Breast epithelium (tissue), 4 donors: ENCODE measurements at places on chromosomes 2 and 18. TPM values are rescaled to one million over a fixed set of nuclear protein-coding genes. Genes with fewer than 3 reads are reported as not detected.

ZAP70 gene
- 7.3 TPM for total RNA-seq

STAT4 gene
- 3.6 TPM for total RNA-seq

TANC1 gene
- total RNA-seq, result 62.3 TPM

ANKRD23 gene
- total RNA-seq, result 3.5 TPM

GRCh38 chr2:69310111-69311023 is 76.7 kb downstream of the GFPT1 start:
- H3K36me3 ChIP-seq, result no peaks in the 10 kb centered on the region
- no peaks in the 10 kb centered on the region for H3K27me3 ChIP-seq

GRCh38 chr2:233331536-233331935 is 22.8 kb upstream of the DGKD start:
- no peak overlapping the region for H3K4me3 ChIP-seq
- no peaks in the 10 kb centered on the region for H3K4me1 ChIP-seq
- H3K27me3 ChIP-seq, result no peaks in the 10 kb centered on the region
- DNase-seq, result peak; percentile 43
- peak overlapping the region; percentile 38 for H3K27ac ChIP-seq

- no peak overlapping the region for H3K27ac ChIP-seq
- no peaks in the 10 kb centered on the region for H3K36me3 ChIP-seq
- DNase-seq, result no peak
Measured at GRCh38 chr2:39065616-39066015, 55.2 kb downstream of the SOS1 start.

GRCh38 chr2:4962419-4962818 is 729.8 kb upstream of the SOX11 start:
- no peak for DNase-seq
- no peaks in the 10 kb centered on the region for H3K4me1 ChIP-seq
- no peak overlapping the region for H3K4me3 ChIP-seq
- H3K27ac ChIP-seq, result no peak overlapping the region
- H3K27me3 ChIP-seq, result no peaks in the 10 kb centered on the region
- no peaks in the 10 kb centered on the region for H3K36me3 ChIP-seq

DNA sequence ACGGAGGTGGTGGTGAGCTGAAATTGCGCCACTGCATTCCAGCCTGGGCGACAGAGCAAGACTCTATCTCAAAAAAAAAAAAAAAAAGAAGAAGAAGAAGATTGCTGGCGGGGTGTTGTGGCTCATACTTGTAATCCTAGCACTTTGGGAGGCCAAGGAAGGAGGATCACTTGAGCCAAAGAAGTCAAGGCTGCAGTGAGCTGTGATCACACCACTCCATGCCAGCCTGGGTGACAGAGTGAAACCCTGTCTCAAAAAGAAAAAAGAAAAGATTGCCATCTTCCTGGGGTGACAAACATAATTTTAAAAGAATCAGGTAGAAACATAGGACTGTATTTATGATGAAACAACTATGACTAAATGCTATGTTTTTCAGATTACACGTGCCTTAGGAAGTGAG is 55.1 kb upstream of the EML4 start:
- no peaks in the 10 kb centered on the region for H3K27me3 ChIP-seq
- H3K4me1 ChIP-seq, result peaks cover 20% of the 10 kb centered on the region
- no peak for DNase-seq
- H3K4me3 ChIP-seq, result no peak overlapping the region
- no peaks in the 10 kb centered on the region for H3K36me3 ChIP-seq
- H3K27ac ChIP-seq, result no peak overlapping the region

- no peaks in the 10 kb centered on the region for H3K27me3 ChIP-seq
- H3K27ac ChIP-seq, result peak overlapping the region; percentile 82
- H3K36me3 ChIP-seq, result no peaks in the 10 kb centered on the region
- peaks cover 9% of the 10 kb centered on the region for H3K4me1 ChIP-seq
- no peak overlapping the region for H3K4me3 ChIP-seq
- DNase-seq, result no peak
Measured at GRCh38 chr2:45918463-45919159, 267.1 kb downstream of the PRKCE start.

DNA sequence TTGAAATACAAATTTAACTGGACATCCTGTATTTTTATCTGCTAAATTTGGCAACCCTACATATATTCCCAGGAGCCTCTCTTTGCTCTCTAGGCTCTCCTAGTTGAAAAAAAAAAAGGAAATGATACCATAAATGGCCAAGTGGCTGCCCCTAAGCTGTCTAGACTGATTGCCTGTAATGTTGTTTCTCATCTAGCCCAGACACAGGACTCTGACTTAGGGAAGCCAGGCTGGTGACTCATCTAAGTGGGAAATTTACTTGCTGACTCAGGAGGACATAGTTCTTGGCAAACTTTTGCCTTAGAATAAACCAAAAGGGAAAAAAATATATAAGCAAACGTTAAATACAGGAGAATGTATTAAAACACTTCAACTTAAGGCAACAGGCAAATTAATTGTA is 14.6 kb upstream of the ITGAV start:
- H3K27me3 ChIP-seq, result no peaks in the 10 kb centered on the region
- DNase-seq, result no peak

DNA sequence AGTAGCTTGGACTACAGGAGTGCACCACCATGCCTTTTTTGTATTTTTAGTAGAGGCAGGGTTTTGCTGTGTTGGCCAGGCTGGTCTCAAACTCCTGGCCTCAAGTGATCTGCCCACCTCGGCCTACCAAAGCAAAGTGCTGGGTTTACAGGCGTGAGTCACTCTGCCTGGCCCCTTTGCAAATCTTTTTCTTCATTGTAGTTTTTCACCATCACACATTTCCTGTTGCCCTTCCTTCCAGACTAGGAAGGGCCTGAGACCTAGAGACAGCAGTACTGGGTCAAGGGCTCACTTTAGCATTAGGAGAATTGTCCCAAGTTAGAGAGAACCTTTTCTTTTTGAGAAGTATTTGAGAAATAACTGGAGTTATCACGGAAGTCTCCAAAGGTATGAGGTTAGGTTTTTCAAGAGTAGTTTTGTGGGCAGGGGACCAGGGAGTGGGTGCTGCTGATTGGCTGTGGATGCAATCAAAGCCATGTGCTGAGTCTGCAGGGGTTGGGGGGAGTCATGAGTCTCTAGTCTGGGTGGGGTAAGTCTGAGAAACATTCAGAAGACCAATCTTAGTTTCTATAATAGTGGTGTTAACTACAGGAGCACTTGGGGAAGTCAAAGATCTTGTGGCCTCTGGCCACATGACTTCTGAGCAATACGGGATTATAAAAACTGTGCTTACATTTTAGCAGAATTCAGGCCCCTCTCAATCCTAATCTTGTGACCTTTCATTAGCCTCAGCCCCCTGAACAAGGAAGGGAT is 23.7 kb downstream of the B3GNT2 start:
- H3K36me3 ChIP-seq, result no peaks in the 10 kb centered on the region
- peaks cover 17% of the 10 kb centered on the region for H3K4me1 ChIP-seq
- peak overlapping the region; percentile 69 for H3K27ac ChIP-seq
- DNase-seq, result no peak
- H3K4me3 ChIP-seq, result no peak overlapping the region

DNA sequence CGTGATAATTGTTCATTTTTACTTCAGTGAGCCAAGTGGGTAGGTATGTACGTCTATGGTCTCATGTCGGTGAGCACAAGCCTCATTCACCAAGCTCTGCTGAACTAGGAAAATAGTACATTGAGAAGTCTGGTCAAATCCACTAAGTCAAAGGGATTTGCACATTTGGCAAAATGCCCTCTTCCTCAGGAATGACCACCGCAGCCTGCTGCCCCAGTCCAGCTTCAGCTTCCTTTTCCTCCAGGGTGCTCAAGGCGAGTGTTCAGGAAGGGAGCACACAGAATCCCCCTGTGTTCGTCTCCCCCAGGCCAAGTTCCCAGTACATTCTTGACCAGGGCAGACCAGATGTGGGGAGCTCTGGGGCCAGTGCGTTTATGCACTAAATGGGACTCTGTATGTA is 23.0 kb downstream of the TCF7L1 start:
- no peaks in the 10 kb centered on the region for H3K36me3 ChIP-seq
- no peak overlapping the region for H3K27ac ChIP-seq
- no peak for DNase-seq
- H3K4me1 ChIP-seq, result peaks cover 25% of the 10 kb centered on the region
- no peak overlapping the region for H3K4me3 ChIP-seq
- H3K27me3 ChIP-seq, result no peaks in the 10 kb centered on the region

DNA sequence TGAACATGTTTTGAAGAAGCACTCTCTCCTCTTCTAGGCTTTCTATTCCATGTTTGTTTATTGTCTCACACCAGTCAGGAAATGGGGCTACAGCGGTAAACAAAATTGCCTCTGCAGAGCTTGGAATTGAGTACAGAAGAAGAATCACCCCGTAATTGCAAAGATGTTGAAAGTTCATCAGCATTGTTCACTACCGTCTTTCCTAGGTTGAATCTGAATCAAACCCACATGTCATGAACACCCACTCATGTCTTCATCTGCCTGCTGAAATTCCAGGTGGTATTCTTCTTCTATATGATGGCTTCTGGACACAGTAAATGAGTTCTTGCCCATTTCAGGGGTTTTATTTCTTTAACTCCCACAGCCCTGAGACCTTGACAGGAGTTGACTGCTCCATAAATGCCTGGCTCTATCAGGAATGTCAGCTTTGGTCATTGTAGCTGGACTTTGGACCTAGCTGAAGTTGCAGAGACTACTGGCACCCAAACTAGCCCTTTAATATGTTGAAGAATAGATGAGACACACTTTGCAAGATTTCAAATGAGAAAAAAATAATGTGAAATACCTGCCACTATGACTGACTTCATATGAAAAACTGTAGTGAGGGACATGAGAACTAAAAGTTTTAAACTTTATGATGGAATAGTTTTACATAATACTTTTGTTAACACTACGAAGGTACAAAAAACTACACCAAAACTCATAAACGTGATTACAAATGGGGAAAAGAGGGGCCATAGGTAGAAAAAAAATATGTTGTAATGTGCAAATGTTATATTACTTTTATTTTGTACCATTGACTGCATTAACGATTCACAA is 1235.3 kb upstream of the ZEB2 start:
- H3K36me3 ChIP-seq, result no peaks in the 10 kb centered on the region
- no peaks in the 10 kb centered on the region for H3K4me1 ChIP-seq
- DNase-seq, result no peak

- H3K27me3 ChIP-seq, result no peaks in the 10 kb centered on the region
- no peak overlapping the region for H3K27ac ChIP-seq
- no peaks in the 10 kb centered on the region for H3K4me1 ChIP-seq
- no peaks in the 10 kb centered on the region for H3K36me3 ChIP-seq
- no peak for DNase-seq
- H3K4me3 ChIP-seq, result peak overlapping the region; percentile 9
Measured at GRCh38 chr2:108271691-108272253, 16.9 kb upstream of the SULT1C2 start.
